Left colon (tissue), 2 donors: ENCODE measurements at places on chromosomes 3 and 15. TPM values are rescaled to one million over a fixed set of nuclear protein-coding genes. Genes with fewer than 3 reads are reported as not detected.

The NFKBIZ gene
- 86.5 TPM for total RNA-seq

DNA sequence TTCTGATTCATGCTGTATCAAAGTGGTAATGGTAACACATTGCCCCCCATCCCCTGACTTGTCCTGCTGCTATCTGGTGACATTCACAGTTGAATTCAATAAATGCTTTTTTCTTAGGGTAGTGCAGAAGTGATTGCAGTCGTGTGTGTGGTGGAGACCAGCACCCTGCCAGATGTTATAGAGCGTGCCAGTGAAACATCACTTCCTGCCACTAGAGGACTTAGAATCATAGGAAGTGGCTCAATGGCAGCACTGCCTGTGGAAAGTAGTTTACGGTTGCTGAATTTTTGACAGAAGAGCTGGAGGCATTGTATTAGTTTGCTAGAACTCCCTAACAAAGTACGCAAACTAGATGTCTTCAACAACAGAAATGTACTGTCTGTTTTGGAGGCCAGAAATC, 37.4 kb upstream of the P2RY12 start:
- DNase-seq = no peak

GRCh38 chr3:187551416-187551815, 118.8 kb downstream of the SST start:
- DNase-seq = no peak

GRCh38 chr3:133860519-133860918, 35.2 kb downstream of the RAB6B start:
- no peak for DNase-seq

DNA sequence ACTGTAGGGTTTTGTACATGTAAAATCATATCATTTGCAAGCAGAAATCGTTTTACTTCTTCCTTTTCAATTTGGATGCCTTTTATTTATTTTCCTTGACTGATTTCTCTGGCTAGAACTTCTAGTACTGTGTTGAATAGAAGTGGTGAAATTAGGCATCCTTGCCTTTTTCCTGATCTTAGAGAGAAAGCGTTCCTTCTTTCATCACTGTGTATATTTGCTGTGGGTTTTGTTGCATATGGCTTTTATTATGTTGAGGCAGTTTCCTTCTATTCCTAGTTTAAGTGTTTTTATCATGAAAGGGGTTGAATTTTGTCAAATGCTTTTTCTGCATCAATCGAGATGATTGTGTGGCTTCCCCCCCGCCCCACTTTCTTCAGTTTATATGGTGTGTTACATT, 140.9 kb downstream of the ATG7 start:
- DNase-seq = no peak

DNA sequence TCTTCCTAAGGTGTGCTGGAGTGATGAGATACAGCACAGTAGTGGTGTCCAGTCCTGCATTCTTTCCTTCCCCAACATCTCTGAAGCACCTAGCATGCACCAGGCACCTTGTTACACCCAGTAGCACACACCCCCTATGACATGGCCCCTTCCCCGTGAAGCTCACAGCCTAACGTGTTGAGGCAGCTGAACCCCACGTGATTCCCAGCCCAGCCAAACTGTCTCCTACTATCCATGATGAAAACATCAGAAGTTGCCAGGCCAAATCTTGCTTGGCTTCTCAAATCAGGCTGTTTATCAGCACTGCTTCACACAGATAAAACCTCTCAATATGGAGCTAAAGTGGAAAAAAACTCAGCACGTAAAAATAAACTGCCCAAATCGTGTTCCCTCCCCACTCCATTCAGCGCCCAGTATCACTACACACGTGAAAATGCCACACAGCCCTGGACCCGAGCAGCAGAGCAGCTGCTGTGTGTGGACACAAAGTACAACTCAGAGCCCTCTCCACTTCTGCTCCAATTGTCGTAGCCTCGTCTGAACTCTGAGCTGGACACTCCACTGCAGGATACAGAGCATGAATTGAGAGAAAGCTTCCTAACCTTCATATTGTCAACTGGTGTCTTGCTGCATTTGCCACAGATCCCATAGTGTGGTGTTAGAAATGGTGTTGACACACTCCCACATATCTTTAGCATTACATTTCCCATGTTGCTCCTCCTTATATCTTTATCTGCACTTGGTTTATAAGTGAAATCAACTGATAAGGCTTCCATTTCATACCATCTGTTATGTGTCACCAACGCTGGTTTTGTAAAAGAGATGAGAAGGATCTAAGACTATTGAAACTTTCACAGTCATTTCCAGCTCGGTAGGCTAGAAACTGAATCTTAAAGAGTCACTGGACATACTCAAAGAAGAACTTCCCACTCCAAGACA, 279.8 kb downstream of the RORA start:
- DNase-seq = no peak
